Effector CD4-positive, alpha-beta T cell (primary cell): ENCODE measurements at places on chromosomes 2 and 18.

DNA sequence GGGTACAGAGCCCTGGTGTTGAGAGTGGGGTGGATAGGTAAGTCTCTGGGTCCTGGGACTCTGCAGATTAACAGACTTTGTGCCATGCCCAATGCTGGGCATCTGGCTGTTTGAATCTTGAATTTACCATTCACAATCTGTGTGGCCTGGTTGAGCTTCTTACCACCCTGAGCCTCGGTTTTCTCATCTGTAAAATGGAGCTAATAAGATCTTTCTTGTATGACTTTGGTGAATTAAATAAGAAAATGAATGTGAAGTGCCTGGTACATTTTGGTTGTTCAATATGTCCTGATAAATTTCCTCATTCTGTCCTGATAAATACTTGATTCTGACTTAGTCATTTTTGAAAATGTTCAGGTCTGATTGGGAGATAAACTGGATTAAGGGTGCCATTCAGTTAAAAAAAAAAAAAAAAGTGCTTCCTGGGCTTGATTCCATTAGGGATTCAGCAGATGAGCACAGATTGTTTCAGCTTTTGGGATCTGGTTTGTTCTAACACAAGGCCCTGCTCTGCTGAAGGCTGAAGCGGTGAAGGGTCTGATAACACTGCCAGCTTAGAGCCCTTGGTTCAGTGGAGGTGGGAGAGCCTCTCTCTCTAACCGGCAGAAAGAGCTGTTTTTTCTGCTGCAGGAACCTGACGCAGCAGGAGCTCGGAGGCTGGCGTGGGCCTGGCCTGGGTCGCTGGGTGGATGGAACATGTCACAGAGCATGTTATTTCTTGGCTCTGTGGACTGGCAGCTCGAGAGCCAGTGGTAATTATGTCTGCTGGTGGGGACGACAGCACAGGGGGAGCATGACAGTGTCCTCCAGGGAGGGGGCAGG is 84.5 kb upstream of the MCFD2 start:
- DNase-seq, result no peak

DNA sequence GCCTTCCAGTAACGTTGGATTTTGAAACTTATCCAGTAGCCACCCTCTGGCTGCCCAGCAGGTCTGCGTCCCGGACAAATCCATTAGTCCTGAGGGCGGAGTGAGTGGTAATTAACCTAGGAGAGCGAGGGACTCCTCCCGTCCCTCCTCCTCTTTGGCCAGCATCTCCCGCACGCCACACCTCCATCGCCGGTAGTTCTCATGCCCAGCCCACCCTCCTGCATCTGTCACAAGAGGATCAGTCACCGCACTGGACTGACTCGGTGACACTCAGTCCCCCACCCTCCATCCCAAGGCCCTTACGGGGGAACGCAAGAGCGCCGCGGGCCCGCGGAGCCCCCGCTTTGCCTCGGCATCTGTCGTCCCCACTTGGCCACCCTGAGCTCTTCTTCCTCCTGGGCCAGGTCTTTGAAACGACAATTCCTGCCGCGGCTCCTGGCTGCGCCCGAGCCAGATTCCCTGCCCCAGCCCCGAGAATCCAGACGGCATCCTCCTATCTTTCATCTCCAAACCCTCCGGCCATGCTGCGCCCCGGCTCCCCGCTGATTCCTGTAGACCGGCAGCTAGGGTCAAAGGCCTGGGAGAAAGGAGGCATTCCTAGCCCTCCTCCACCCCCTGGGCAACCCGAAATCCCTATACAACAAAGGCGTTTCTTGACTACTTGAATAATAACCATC is 77.5 kb downstream of the EIF2AK3 start:
- no peak for DNase-seq

- DNase-seq, result no peak
Observed at GRCh38 chr2:159050426-159050825, 82.0 kb downstream of the TANC1 start.

DNA sequence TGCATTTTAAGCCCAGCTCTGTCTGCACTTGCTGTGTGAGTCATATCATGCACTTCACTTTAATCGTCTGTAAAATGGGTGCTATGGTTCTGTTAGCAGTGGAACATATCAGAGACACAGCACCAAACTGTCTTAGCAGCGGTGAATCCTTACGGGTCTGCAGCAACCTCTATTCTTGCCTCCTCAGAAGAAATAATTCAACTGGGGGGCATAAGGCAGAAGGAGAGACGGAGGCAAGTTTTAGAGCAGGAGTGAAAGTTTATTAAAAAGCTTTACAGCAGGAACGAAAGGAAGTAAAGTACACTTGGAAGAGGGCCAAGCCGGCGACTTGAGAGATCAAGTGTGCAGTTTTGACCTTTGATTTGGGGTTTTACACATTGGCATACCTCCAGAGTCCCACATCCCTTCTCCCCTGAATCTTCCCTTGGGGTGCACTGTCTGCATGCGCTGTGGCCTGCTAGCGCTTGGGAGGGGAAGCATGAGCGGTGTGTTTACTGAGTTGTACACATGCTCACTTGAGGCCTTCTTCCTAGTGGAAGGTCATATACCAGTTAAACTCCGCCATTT is 109.8 kb downstream of the DDX1 start:
- no peak for DNase-seq

DNA sequence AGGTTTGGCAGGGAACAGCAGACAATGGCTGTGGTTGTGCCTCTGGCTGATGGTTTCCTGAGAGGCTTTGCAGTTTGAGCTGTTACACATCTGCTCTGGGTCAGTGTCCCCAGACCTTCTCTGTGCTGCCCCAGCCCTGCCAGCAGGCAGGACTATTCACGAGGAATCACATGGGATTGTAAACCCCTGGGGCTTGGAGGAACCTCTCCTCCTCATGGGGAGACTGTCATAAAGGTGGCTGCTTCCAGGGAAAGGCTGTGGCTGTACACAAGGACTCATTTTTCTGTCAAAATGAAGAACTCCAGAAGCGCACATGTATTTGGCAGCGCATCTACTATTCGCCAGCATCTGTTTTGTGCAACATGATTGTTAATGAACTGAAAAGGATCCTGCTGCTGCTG is 142.6 kb upstream of the CYP1B1 start:
- no peak for DNase-seq

DNA sequence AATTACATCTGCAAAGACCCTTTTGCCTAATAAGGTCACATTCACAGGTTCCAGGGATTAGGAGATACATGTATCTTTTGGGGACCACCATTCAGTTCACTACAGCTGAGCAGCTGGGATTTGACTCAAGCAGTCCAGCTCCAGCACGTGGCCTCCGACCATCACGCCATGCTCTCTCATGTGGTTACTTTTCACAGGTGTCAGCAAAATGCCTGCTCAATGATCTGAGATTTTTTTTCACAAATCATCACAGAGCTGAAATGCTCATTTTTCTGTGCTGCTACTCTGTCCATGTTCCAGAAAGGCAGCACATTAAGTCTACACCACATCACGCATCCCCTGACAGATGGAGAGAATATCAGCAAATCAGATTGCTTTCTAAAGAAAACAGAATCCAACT is 98.5 kb upstream of the RMDN2 start:
- DNase-seq, result no peak

DNA sequence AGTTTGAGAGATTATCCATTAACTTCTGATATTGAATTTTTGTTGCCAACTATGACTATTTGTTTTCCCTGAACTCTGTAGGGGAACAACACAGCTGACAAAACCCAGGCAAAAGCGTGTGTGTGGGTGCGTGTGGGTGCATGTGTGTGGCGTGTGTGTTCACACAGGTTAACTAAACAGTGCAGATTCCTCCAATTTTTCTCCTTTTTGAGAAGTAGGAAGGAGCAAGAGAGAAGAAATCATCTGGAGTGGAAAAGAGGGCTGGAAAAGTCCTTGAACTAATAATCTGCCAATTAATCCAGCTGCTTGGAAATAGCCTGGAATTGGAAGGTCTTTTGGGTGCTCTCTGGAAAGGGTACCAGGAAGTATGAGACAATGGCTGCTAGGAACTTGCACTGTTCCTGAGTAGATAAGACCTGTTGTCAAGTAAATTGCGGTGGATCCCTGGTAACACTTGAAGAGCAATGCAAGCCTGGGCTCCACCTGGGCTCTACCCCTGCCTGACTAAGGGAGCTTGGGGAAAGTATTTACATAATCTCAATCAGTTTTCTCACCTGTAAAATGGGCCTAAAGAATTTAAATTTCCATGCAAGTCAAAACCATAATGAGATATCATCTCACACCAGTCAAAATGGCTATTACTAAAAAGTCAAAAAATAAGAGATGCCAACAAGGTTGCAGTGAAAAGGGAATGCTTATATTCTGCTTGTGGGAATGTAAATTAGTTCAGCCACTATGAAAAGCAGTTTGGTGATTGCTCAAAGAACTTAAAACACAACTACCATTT is 40.5 kb upstream of the IL1R1 start:
- DNase-seq, result no peak

GRCh38 chr2:167943368-167943767 is 304.0 kb downstream of the STK39 start:
- no peak for DNase-seq

DNA sequence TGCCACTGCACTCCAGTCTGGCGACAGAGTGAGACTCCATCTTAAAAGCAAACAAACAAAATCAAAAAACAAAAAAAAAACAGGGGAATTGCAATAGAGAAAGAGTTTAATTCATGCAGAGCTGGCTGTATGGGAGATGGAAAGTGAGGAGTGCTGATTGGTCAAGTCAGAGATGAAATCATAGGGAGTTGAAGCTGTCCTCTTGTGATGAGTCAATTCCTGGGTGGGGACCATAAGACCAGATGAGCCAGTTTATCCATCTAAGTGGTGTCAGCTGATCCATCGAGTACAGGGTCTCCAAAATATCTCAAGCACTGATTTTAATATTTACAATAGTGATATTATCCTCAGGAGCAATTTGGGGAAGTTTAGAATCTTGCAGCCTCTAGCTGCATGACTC is 45.3 kb downstream of the FRZB start:
- DNase-seq, result no peak
